ENCODE measurements at places on chromosomes 3 and 15. TPM values are rescaled to one million over a fixed set of nuclear protein-coding genes. Genes with fewer than 3 reads are reported as not detected.

Gene TGM5
- total RNA-seq, result not detected

Gene GOLGA6L26
- not detected for total RNA-seq

- DNase-seq, result no peak
These were observed 38.9 kb downstream of the ABI3BP start for GRCh38 chr3:100954199-100954935.

Gene VWA5B2
- total RNA-seq, result 0.25 TPM

Gene CLEC3B
- 45.3 TPM for total RNA-seq

DNA sequence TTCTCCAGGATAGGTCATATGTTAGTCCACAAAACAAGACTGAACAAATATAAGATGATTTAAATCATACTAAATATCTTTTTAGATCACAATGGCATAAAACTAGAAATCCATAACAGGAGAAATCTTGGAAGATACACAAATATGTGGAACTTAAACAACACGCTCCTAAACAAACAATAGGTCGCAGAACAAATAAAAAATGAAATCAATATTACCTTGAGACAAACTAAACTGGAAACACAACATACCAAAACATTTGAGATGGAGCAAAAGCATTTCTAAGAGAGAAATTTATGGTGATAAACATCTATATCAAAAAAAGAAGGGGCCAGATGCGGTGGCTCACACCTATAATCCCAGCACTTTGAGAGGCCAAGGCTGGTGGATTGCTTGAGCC, 8.3 kb upstream of the TMCO5A start:
- DNase-seq, result no peak

DNA sequence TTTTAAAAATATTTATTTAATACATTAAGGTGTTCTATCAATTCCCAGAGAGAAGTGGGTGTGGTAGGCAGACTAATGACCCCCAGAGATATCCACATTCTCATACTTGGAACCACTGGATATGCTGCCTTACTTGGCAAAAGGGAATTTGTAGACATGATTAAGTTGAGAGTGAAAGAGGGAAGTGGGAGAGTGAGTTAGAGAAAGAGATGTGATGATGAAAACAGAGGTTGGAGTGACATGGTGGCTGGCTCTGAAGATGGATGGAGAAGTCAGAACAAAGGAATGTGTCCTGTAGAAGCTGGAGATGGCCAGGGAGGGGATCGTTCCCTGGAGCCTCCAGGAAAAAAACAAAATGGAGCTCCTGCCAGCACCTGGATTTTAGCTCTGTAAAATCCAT, 32.0 kb downstream of the TNFAIP8L3 start:
- DNase-seq, result no peak

GRCh38 chr15:68209735-68210408, 4.7 kb upstream of the CALML4 start:
- no peak for DNase-seq

GRCh38 chr15:88202231-88202630, 54.3 kb downstream of the NTRK3 start:
- DNase-seq, result no peak

- no peak for DNase-seq
These were observed 455 bp upstream of the TRPM1 start for GRCh38 chr15:31102039-31102321.

DNA sequence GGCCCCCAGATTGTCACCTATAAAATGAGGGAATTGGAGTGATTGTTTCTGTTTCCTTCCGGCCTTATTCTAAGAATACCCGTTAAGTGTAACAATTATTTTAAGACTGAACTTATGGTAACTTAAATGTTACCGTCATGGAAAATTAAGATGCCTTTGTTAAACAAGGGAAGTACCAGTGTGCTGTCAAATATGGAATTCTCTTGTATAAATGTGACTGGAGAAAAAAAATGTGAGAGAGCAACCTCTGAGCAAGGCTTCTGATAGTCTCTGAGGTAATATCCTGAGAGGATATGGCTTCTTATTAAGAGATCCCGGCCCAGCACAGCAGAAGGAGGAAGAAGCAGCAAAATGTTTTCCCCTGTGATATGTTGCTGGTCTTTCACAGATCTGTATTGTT, 480.7 kb upstream of the ADAMTS9 start:
- DNase-seq, result no peak

Gene TRPC1
- total RNA-seq, result 13.2 TPM

GRCh38 chr3:193389335-193389734, 10.8 kb upstream of the ATP13A5 start:
- no peak for DNase-seq

- no peak for DNase-seq
These were observed 24.8 kb downstream of the CACNA1D start for GRCh38 chr3:53519065-53519709.

- no peak for DNase-seq
These were observed 21.6 kb upstream of the ZNF280D start for GRCh38 chr15:56754772-56755370.

Gene KNG1
- 8.7 TPM for total RNA-seq

DNA sequence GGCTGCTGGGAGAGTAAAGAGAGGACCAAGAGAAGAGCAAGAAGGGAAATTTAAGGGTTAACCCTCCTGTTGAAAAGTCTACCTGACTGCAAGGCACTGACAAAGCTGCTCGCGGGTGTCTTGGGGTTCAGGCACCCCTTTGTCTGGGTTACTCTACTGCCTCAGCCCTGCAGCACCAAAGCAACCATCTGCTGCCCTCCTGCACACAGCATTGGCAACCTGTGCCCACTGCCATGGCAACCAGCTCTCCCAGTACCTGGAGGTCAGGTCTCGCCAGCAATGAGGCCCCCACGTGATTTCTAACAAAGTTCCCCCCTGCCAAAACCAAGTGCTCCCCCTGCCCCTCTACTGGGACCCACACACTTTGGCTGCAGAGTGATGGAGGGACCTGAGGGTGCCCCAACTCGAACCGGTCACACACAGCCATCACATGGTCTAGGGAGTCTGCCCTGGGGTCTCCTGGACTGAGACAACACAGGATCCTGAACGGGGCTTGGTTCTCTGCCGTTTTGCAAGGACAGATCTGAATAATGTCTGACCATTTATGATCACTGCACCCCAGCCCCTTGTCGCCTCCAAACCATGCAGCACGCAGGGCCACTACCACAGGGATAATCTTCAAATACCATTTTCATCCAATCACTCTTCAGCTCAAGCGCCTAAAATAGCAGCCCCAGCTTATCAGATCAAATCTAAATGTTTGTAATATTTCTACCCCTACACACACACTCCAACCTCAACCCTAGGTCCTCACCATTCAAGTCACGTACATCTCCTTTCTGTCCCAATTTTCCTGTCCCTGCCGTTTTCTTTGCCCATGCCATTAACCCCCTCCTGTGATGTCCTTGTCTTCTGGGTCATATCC, 50.7 kb downstream of the ADCY5 start:
- DNase-seq, result no peak

DNA sequence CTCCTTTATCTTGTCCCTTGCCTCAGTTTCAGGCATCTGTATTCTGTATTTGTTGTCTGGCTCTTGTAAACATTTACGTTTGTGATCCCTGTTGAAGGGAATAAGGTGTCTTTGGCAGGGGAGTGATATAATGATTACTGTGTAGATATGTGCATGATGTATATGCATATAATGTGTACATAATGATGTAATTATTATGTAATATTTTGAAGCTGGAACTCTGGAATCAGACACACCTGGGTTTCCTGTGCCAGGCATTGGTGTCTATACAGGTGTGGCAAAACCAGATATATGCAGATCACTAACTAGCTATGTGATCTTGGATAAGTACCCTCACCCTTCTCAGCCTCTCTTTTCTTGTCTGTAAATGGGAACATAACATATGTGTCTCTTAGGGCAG, 241.2 kb upstream of the FEZF2 start:
- no peak for DNase-seq

GRCh38 chr3:127543441-127543840, 47.1 kb downstream of the TPRA1 start:
- DNase-seq, result no peak

Gene PDZRN3
- 13.2 TPM for total RNA-seq

DNA sequence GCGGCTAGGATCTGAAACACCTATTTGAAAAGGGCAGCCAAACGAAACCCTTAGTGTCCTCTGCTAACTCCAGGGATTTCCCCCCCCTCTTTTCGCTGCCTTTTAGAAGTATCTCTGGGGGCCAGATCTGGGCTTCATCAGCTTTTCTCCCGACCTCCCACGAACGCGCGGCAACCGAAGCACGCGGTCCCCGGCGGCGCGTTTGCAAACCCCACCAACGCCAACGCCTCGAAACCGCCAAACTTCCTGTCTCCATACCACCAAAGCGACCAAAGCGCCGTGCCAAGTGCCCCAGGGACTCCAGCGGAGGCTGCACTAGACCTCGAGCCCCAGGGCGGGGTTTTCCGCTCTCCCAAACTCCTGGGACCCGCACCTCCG, 155.8 kb upstream of the FRMD4B start:
- DNase-seq, result peak; percentile 49

DNA sequence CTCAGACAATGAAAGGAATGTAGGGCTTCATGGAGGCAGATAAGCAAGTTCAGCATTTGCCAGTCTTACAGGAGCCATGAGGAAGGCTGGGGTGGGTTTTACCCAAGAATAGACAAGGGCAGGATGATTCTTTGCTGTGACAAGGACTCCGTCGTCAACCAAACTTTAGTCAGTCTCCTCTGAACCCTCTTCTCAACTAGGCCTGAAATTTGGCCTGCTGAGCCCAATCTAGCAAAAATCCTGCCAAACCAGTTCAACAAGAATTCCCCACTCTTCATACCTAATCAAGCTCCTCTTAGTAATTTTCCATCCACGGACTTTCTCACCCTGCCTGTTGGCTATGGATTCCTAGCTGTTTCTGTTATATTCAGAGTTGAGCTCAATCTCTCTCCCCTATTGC, 280.5 kb downstream of the TBL1XR1 start:
- DNase-seq, result peak; percentile 65

Gene LEKR1
- 1.6 TPM for total RNA-seq

GRCh38 chr3:1346386-1346785, 253.6 kb downstream of the CNTN6 start:
- DNase-seq, result no peak

Gene RBSN
- 24.0 TPM for total RNA-seq

GRCh38 chr3:22216601-22217000, 465.6 kb upstream of the ZNF385D start:
- no peak for DNase-seq

Gene HEMK1
- 25.1 TPM for total RNA-seq

- no peak for DNase-seq
These were observed 4.8 kb downstream of the CCDC12 start for GRCh38 chr3:46971742-46972141.

DNA sequence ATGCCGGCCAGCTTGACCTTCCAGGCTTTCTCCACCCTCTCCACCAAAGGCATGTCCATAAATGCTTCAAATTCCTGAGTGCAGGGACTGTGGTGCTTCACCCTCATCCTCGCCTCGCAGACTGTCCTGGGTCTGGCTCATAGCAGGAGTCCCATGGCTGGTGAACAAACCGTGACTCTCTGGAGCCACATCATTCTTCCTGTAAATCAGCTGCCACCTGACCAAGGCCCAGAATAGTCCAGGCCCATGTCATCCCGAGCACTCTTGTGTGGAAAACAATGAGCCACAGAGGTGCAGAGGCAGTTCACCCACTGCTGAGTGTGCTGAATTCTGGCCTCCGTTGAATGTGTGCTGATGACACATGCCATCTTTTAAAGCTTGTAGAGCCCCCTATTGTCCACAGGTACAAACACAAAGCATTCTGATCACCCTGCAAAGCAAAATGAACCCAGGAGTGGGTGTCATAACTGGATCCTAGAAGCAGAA, 68.6 kb downstream of the ABHD5 start:
- DNase-seq, result no peak

DNA sequence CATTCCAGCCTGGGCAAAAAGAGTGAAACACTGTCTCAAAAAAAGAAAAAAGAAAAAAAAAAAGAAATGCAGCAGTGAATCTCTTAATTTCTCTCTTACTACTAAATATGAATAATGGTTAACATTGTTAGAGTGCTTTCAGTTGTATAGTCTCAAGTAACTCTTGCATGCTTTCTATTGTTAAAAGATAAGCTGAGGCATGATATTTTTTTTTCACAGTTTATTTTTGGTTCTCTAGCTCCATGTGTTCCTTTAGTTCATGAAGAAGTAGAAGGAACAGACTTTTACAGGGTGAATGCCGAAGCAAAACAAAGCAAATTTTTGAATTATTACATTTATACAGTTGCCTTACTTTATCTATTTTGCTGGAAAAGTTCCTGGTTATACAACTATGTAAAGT, 1180.9 kb downstream of the OTOL1 start:
- DNase-seq, result no peak

DNA sequence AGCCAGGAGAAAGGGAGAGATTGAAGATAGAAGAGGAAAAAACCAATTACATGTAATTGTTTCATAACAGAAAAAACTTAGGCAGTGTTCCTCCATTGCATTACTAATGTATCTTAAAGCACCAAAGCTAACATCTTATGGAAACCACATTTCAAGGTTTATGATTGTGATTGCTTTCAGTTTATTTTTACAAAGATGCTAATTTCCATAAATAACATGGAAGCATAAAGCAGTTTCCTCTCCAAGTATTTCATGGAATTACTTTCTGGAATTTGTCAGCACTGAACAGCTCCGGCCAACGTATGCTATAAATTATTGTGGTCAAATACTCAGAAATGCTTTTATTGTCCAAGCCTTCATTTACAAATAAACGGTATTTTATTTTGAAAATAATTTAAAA, 11.6 kb downstream of the ADAMTSL3 start:
- no peak for DNase-seq

Gene TUSC2
- total RNA-seq, result 33.6 TPM

DNA sequence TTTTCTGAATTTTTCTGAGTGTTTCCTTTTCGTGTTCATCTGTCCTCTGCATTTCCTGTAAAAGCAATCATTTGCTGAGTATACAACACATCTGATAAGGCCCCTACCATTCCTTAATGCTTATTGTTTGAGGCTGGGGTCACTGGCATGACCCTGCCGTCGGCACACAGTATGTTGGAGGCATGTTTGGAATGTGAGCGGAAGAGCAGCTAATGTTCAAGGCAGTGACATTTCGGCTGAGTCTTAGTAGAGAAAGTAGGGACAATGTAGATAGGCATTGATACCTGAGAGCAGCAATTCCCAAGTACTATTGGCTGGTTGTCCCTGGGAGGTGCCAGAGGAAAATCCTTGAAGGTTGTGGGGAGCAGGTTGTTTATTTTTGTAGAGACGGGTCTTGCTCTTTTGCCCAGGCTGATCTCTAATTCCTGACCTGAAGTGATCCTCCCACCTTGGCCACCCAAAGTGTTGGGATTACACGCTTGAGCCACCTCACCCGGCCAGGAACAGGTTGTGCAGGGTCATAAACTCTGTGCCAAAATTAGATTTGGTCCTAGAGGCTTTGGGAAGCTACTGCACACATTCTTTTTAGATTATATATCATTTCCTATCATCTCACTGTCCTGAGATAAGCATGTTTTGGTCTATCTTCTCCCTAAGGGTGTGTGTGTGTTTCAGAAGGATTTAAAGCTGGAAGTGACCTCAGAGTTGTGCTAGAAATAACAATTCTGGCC, 13.5 kb downstream of the PTPN23 start:
- DNase-seq, result peak; percentile 52

Gene IL5RA
- 1.1 TPM for total RNA-seq

GRCh38 chr15:100461049-100461448, 67.7 kb downstream of the CERS3 start:
- no peak for DNase-seq
